ENCODE measurements at places on chromosomes 2 and 18.

- DNase-seq: no peak
Observed at GRCh38 chr18:41693008-41693407, 262.0 kb upstream of the PIK3C3 start.

DNA sequence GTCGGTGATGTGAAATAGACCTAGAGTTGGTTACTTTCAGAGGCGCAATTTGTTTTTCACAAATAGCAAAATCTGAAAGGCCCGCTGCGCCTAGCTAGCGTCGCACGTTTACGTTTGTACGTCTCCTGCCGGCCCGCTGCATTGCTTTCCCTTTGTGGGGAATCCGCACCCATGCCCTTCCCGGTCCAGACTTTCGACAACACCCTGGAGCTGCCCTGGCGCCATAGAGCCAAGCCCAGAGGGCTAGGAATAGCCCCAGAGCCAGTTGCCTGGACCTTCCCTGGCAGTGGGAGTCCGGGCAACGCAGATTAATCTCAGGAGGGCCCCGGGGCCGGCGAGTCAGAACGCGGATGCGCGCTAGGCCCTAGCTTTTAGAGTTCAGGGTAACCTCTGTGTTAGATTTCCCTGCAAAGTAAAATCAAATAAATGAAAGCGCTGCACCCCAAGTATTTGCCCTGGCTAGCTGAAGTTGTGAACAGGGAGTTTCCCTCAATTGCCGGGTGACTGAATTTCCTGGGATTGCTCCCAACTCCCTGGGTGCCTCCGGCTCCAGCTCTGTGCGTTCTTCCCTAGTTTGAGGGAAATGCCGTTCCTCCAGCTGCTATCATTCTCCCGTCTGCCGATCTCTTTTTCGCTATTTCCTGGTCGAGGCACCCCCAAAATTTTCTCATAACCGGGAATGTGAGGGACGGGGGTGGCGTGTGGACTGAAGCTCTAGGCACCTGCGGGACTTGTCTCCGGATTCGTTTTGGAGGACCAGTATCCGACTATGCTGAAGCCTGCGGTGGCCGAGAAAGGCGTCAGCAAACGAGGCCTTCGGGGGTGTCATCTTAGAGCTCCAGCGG, 1.2 kb upstream of the EN1 start:
- DNase-seq: no peak

GRCh38 chr2:45706033-45706432, 54.6 kb downstream of the PRKCE start:
- peak; percentile 21 for DNase-seq

DNA sequence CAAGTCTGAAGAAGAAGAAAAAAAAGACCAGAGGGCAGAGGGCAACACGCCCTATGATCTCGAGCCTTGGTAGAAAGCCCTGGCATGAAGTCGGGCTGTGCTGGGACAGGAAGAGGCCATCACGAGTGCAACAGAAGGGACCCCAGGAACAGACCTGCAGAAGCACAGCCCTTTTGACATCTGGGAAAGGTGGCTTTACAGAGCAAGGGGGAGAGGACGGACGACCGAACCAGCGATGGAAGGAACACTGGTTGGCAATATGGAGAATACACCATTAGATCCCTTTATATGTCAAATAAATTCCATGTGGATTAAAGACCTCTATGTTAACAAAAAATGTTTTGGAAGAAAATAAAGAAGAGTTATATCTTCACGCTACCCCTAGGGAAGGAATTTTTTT, 10.7 kb downstream of the KIF1A start:
- no peak for DNase-seq

DNA sequence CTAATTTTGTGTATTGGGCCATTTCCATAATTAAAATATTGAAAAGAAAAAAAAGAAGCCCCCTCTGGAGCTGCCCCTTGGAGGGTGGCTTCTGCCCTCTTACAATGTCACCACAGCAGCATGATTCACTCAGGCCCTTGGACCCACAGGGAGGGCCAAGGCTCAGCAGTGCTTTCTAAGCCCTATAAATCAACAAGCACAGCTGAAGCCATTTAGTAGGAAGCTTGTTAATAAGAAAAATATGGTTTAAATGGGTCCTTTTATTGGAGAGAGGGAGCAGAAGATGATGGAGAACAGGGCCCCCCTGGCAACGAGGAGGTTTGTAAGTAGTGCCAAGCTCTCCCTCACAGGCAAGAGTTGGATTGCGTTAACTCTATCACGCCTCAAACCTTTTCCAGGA, 107.6 kb upstream of the FZD7 start:
- DNase-seq: no peak

DNA sequence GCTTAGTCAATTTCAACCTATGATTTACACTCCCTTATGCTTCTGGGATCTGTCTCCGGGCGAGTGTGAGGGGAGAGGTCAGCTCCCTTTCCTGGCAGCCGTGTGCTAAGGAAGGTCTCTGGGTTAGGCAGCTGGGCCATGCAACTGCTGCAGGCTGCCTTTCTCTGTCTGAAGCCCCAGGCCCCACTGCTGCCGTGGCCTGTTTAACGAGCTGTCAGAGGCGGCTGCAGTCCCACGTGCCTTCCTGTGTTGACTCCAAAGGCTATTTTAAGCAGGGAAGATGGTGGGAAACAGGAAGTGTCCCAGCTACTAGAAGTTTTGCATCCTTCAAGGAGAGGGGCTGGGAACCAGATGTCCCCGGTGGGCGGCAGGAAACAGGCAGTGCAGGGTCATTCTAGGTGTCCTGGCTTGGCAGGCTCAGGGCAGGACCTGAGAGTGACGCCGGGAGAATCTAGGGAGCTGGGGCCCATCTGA, 186.4 kb downstream of the TNS1 start:
- DNase-seq: peak; percentile 64

DNA sequence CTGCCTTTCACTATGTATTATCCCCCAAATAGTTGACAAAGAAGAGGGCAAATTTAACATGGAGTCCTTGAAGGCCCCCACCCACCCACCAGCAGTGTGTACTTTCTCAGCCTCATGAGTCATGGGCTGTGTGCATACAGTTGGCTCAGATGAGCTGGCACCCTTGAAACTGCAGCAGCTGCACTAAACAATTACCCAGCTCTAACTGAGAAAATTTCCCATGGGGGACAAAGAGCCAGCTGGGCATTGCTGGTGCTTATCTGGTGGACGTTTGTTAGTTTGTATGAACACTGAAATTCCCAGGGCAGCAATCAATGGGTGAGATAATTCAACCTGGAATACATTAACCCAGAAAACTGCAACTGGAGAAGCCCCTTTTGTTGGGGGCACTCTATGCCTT, 131.7 kb downstream of the GCA start:
- no peak for DNase-seq

GRCh38 chr2:207230261-207231105, 64.7 kb upstream of the KLF7 start:
- DNase-seq: peak; percentile 30

GRCh38 chr2:172927641-172928357, 147.8 kb upstream of the MAP3K20 start:
- peak; percentile 69 for DNase-seq

- no peak for DNase-seq
Observed at GRCh38 chr2:108629417-108629816, 89.9 kb upstream of the RANBP2 start.

DNA sequence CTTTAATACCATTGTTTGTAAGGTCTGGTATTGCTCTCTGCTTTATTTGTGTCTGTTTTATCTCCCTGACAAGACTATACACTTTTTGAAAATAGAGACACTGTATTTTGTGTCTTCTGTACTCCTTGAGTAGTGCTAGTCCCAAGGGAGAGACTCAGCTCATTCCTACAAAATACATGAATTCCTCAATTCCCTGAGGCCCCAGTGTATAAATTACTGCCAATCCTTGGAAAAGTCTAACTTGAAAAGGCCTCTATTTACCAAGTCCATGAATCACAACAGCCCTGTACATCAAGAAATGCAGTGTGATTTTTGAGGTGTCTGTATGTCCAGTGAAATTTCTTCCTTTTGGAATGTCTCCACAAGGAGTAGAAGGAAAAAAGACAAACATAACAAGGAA, 34.9 kb upstream of the NEDD4L start:
- no peak for DNase-seq

DNA sequence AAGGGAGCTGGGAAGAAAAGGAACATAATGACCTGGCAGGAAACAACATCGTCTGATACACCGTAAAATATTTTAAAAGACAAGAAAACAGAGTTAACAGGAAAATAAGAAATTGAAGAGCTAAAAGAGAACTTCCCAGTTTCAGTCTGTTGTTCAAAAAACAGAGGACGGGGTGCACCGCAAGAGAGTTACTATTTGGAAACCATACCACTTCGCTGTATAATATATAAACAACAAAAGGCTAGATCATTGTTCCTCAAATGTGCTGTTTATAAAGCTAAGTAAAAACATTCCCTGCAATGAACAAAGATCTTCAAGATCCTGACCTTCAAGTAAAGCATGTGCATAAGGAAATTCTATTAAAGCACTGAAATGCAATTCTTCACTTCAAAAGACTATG, 2.1 kb downstream of the PPP3R1 start:
- DNase-seq: no peak

- no peak for DNase-seq
Observed at GRCh38 chr18:58578321-58578720, 50.6 kb downstream of the ALPK2 start.

DNA sequence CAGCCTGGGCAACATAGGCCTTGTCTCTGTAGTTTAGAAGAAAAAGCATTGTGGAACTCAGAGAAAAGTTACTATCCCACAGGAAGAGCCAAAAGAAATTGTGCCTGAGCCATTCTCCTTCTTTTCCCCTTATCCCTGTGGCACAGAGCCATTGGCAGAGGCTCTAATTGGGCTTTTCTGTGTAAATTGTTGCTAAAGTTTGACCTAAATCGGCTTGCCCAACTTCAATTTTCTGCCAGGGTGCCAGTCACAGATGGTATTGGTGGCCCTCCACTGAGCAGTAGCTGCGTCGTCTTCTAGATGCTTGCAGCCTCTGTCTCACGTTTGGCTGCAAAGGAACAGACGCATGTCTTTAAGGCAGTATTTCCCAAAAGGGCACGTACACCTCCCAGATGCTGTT, 30.3 kb downstream of the ZNF532 start:
- DNase-seq: no peak

DNA sequence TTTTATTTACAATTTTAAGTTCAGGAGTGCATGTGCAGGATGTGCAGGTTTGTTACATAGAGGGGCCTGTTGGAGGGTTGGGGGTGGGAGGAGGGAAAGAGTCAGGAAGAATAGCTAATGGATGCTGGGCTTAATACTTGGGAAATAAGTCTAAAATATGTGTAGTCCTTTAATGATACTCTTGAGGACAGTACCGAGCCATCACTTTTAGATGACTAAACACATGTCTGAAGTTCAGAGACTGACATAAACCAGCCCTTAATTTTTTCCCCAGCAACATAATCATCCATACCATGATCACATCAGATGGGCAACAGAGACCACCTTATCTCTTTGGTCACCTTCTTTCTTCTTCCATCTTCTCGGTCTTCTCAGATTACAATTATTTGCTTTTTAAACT, 189.1 kb upstream of the COL3A1 start:
- DNase-seq: no peak

DNA sequence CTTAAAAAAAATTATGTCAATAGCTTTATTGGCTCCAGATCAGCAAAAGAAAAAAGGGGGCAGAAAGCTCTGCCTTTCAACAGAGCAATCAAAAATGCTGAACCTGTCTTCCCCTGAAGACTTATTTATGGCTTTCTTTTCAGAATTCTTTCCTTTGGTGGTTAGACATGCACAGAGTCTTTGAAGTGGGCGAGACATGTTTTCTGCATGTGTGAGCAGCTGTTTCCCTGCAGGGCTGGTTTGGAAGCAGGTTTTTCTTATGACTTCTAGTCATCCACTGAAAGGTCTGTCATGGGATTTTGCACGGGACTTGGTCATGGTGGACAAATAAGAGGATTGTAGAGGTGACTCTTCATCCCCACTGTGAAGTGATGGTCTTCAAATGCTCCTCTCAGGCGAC, 160.3 kb downstream of the VAPA start:
- no peak for DNase-seq

DNA sequence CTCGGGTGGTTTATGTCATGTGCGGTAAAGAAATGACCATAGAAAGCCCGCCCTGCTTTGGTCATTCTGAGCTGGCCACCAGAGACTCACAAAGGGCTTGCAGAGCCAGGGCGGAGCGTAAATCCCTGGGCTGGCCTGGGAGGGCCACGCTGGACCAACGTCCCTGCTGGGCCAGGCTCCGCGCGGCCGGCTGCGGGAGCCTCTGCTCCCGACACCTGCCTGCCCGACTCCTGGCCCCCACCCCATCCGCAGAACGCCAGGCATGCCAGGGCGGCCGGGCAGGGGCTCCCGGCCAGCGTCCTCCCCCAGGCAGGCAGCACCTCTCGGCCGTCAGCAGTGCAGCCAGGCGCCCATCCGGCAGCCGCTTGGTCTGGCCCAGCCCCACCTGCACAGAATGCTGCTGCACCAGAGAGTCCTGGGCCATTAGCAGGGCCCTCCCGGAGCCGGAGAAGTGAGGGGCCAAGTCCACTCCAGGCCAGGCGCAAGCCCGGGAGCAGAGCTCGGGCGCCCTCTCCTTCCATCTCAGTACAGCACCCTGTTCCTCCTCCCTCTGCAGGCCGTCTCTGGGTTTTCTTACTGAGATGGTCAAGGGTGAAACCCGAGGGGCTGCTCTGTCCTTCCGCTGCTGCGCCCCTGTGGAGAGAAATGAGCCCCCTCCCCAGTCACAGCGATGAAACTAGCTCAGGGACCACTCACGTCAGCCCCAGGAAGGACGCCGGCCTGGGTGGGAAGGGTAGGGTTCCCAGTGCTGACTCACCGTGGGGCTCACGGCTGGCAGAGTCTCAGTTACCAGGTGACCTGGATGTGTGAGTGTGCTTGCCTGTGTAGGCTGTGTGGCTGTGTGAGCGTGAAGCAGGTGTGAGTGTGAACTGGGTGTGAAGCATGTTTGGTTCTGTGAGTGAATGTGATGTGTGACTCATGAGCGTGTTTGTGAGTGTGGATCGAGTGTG, 83.3 kb downstream of the PTGR3 start:
- no peak for DNase-seq

DNA sequence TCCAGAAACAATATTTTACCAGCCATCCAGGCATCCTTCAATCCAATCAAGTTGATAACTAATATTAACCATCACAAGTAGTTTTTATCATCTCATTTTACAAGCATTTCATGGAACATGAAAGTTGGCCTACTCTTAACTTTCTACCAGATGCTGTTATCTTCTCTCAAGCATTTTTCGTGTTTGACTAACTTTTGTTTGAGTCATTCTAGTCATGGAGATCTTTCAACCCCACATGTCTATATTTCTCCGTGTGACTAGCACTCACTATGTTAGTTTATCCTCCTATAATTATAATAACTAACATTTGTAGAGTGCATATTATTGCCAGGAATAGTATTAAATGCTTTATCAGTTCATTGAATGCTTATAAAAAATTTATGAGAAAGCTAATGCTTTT, 307.0 kb upstream of the CWC22 start:
- DNase-seq: no peak

Measured in dermis microvascular lymphatic vessel endothelial cell (primary cell).